Left ventricle myocardium inferior (tissue), 1 donor: ENCODE measurements at places on chromosomes 1 and 21. TPM values are rescaled to one million over a fixed set of nuclear protein-coding genes. Genes with fewer than 3 reads are reported as not detected.

GRCh38 chr1:200345520-200345919, 64.3 kb downstream of the ZNF281 start:
- H3K27ac ChIP-seq, result no peak overlapping the region
- H3K4me1 ChIP-seq, result no peaks in the 10 kb centered on the region
- no peaks in the 10 kb centered on the region for H3K36me3 ChIP-seq
- H3K4me3 ChIP-seq, result no peak overlapping the region
- DNase-seq, result no peak
- H3K27me3 ChIP-seq, result no peaks in the 10 kb centered on the region

- no peaks in the 10 kb centered on the region for H3K36me3 ChIP-seq
- DNase-seq, result no peak
- H3K4me3 ChIP-seq, result no peak overlapping the region
- H3K4me1 ChIP-seq, result peaks cover 11% of the 10 kb centered on the region
- no peak overlapping the region for H3K27ac ChIP-seq
Measured at GRCh38 chr1:101285922-101286570, 49.2 kb downstream of the S1PR1 start.

DNA sequence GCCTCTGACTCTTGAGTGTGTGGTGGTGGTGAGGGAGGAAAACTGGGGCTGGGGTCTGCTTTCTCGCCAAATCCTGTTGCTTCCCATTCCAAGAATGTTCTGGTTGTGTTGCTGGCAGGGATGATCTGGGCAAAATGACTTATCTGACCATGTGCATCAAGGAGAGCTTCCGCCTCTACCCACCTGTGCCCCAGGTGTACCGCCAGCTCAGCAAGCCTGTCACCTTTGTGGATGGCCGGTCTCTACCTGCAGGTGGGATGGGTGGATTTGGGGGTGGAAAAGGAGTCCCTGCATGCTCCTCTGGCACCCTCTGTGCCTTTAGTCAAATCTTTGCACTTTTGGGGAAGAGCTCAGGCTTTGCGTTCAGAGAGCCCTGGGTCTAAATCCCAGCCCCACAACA, 18.1 kb downstream of the CYP4B1 start:
- H3K36me3 ChIP-seq, result peaks cover 68% of the 10 kb centered on the region
- H3K27me3 ChIP-seq, result no peaks in the 10 kb centered on the region
- DNase-seq, result no peak
- H3K4me3 ChIP-seq, result no peak overlapping the region
- no peak overlapping the region for H3K27ac ChIP-seq

DNA sequence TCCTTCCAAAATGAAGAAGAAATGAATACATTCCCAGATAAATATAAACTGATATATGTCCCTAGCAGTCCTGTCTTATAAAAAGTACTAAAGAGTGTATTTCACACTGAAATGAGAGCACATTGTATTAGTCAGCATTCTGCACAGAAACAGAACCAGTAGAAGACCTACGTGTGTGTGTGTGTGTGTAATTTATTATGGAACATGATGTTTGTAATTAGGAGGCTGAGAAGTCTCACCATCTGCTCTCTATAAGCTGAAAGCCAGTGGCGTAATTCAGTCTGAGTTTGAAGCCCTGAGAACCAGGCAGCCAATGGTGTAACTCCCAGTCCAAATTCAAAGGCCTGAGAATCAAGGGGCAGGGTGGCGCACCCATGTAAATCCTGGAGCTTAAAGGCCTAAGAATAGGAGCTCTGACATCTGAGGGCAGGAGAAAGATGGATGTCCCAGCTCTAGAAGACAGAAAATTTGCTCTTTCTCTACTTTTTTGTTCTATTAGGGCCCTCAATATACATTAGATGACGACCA, 146.5 kb upstream of the LYPLAL1 start:
- H3K4me3 ChIP-seq, result no peak overlapping the region
- no peaks in the 10 kb centered on the region for H3K27me3 ChIP-seq
- H3K36me3 ChIP-seq, result no peaks in the 10 kb centered on the region
- DNase-seq, result no peak
- H3K4me1 ChIP-seq, result no peaks in the 10 kb centered on the region

GRCh38 chr21:16419188-16419921, 689.6 kb downstream of the USP25 start:
- peak overlapping the region; percentile 92 for H3K27ac ChIP-seq
- DNase-seq, result peak; percentile 66
- H3K27me3 ChIP-seq, result no peaks in the 10 kb centered on the region
- H3K4me1 ChIP-seq, result peaks cover 29% of the 10 kb centered on the region
- H3K4me3 ChIP-seq, result peak overlapping the region; percentile 69
- H3K36me3 ChIP-seq, result no peaks in the 10 kb centered on the region

The CFAP45 gene
- total RNA-seq, result 1.1 TPM

The ATP1A2 gene
- total RNA-seq, result 401 TPM

- peaks cover 42% of the 10 kb centered on the region for H3K27me3 ChIP-seq
- no peak overlapping the region for H3K27ac ChIP-seq
- H3K4me1 ChIP-seq, result no peaks in the 10 kb centered on the region
- H3K36me3 ChIP-seq, result no peaks in the 10 kb centered on the region
Measured at GRCh38 chr21:42454786-42455185, 41.2 kb downstream of the RSPH1 start.

The MFSD2A gene
- 0.22 TPM for total RNA-seq

DNA sequence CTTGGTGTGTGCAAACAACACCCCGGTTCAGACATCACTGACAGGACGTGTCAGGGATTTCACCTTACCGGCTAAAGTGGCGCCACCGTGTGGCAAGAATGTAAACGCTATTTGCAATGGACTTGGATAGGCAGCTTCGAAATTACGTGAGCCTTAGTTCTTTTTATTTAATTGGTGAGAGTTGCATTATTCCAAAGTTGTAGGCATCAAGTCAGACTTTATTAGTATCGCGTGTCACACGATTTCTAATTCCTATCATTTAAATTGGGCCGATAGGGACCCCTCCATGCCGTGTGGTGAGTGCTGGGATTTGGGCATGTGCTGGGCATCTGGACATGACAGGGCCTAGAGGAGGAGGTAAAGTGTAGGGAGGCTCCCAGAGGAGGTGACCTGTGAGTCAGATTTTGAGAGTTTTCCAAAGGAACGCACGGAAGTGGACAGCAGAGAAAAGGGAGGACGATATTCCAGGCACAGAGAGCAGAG, 14.5 kb upstream of the CPT2 start:
- DNase-seq, result peak; percentile 79
- H3K27me3 ChIP-seq, result no peaks in the 10 kb centered on the region
- H3K36me3 ChIP-seq, result no peaks in the 10 kb centered on the region

DNA sequence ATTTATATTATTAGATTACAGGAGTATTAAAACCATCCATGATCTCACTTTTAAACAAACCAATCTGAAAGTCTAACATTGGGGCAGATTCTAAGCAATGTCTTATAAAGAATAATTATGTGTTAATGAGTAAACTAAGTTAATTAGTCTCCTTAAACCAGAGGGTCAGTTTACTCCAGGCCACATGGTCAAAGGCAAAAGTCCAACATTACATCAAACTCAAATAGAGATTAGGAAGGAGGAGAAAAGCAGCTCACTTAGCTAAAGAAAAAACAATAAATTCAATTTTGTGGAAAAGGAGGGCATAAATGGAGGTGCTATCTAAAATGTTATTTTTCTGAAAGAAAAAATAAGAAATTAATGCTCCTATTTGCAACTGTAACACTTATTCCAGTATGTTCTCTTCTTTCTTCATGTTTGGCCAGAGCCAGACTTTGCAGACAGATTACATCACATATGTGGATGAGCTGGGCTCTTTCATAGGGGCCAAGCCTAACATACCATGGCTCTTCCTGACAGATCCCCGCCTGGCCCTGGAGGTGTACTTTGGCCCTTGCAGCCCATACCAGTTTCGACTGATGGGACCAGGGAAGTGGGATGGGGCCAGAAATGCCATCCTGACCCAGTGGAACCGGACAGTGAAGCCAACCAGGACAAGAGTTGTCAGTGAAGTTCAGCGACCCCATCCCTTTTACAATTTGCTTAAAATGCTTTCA, 24.3 kb upstream of the FMO2 start:
- H3K4me1 ChIP-seq, result peaks cover 6% of the 10 kb centered on the region
- DNase-seq, result no peak
- peak overlapping the region; percentile 53 for H3K27ac ChIP-seq

The TMEM125 gene
- total RNA-seq, result not detected

DNA sequence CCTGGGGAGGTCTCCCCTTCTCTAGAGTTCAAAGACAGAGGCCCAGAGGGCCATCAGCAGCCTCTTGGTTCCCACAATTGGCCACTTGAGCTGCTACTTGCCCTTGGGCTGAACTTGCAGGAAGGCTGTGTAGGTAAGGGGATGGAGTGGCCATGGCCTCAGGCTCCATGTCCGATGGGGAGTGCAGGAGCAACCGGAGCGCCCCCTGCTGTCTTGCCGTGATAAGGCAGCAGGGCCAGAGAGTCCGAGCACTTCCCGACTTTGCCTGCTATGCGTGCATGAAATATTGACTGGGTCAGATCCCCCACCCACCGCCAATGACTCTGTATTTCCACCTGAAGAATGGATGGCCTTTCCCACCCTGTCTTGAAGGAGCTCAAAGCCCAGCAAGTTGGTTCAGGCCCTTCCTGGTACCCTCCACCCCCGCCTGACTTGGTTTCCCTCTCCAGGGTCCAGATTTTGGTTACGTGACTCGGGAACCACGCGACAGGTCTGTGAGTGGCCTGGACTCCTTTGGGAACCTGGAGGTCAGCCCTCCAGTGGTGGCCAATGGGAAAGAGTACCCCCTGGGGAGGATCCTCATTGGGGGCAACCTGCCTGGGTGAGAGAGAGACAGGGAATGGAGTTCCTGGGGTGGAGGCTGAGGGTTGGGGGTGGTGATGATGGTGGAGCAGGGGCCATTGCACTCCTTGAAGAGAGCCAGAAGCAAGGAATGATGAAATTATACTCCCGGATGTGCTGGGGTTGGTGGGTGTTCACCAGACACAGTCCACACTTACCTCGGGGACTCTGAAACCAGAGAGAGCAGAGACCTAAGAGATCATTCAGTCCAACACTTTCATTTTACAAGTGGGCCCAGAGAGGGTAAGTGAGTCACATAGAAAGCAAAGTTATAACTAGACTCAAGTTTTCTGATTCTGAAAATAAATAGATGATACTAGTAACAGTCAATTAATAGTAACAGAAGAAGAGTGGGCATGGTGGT, 25.6 kb downstream of the PADI3 start:
- peaks cover 78% of the 10 kb centered on the region for H3K27me3 ChIP-seq
- H3K4me3 ChIP-seq, result no peak overlapping the region
- H3K36me3 ChIP-seq, result no peaks in the 10 kb centered on the region
- H3K27ac ChIP-seq, result no peak overlapping the region
- H3K4me1 ChIP-seq, result no peaks in the 10 kb centered on the region
- no peak for DNase-seq

DNA sequence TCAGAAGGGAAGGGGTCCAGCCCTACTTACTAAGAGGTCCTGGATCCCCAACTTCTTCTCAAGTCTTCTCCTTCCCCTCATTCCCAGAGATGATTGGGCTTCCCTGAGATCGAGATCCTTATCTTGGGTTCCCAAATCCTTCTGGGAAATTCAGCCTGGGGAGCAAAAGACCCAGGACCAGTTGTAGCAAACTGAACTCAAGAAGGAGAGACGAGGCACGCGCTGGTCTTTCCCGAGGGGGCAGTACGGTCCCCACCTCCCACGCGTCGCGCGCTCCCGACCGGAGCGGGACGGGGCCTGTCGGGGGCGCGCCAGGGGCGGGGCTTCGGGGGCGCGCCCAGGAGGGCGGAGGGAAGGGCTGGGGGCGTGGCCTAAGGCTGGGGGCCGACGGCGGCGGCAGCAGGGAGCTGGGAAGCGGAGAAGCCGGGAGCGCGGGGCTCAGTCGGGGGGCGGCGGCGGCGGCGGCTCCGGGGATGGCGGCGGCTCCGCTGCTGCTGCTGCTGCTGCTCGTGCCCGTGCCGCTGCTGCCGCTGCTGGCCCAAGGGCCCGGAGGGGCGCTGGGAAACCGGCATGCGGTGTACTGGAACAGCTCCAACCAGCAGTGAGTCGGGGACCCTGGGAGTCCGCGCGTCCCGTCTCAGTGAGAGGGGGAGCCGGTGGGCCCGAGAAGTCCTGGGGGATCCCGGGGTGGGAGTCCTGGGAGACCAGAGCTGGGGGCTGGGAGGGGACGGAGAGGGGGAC, at the start of gene EFNA3:
EFNA3 (plus strand) TSS at position 369 of the 741 bp plus-strand sequence; CDS start at position 474, 105 bp downstream.
- H3K36me3 ChIP-seq, result no peaks in the 10 kb centered on the region
- H3K27ac ChIP-seq, result no peak within 1 kb of the TSS
- peak; percentile 77 for DNase-seq
- H3K27me3 ChIP-seq, result peaks cover 50% of the 10 kb centered on the region
- peak within 1 kb of the TSS; percentile 68 for H3K4me3 ChIP-seq
- H3K4me1 ChIP-seq, result peaks cover 53% of the 10 kb centered on the region

DNA sequence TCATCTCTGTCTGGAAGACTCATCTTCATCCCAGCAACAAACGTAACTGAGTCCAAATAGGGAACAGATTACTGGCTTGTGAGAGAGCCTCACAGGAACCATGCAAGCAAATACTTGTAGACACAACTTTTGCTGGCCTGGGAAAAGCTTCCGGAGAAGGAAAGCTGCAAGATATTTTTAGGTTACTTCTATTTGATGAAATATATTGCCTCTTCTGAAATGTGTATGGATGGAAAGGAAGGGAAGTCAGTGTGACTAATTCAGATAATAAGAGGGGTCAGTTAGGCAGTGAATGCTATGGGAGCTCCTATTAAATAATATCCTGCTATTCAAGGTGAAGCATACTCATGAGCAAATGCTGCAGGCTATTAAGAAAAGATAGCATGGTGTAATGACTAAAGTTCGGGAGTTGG, 20.4 kb upstream of the FGGY start:
- no peaks in the 10 kb centered on the region for H3K36me3 ChIP-seq
- H3K4me3 ChIP-seq, result no peak overlapping the region
- no peak for DNase-seq
- no peaks in the 10 kb centered on the region for H3K27me3 ChIP-seq
- peaks cover 23% of the 10 kb centered on the region for H3K4me1 ChIP-seq

- H3K4me3 ChIP-seq, result no peak overlapping the region
- H3K4me1 ChIP-seq, result peaks cover 36% of the 10 kb centered on the region
- peaks cover 88% of the 10 kb centered on the region for H3K36me3 ChIP-seq
- DNase-seq, result no peak
Measured at GRCh38 chr1:228241259-228241658, 33.4 kb downstream of the OBSCN start.

The PLA2G2F gene
- not detected for total RNA-seq

DNA sequence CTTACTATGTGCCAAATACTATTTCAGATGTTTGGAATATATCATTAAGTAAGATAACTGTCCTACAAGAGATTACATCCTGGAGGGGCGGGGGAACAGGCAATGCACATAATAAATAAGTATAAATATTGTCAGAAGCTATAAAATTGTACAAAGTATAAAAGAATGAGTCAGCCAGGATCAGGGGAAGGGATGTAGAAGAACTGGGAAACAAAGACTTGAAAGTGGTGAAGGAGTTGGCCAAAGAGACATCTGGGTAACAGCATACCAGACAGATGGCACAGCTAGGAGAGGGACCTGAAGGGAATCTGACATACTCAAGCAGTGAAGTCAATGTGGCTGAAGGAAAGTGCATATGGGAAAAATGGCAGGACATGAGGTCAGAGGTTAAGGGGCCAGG, 53.9 kb downstream of the CYYR1 start:
- no peak overlapping the region for H3K27ac ChIP-seq
- no peaks in the 10 kb centered on the region for H3K36me3 ChIP-seq
- no peaks in the 10 kb centered on the region for H3K27me3 ChIP-seq
- no peak for DNase-seq
- peaks cover 17% of the 10 kb centered on the region for H3K4me1 ChIP-seq
- no peak overlapping the region for H3K4me3 ChIP-seq
